ENCODE measurements at places on chromosomes 5 and 9. TPM values are rescaled to one million over a fixed set of nuclear protein-coding genes. Genes with fewer than 3 reads are reported as not detected.

DNA sequence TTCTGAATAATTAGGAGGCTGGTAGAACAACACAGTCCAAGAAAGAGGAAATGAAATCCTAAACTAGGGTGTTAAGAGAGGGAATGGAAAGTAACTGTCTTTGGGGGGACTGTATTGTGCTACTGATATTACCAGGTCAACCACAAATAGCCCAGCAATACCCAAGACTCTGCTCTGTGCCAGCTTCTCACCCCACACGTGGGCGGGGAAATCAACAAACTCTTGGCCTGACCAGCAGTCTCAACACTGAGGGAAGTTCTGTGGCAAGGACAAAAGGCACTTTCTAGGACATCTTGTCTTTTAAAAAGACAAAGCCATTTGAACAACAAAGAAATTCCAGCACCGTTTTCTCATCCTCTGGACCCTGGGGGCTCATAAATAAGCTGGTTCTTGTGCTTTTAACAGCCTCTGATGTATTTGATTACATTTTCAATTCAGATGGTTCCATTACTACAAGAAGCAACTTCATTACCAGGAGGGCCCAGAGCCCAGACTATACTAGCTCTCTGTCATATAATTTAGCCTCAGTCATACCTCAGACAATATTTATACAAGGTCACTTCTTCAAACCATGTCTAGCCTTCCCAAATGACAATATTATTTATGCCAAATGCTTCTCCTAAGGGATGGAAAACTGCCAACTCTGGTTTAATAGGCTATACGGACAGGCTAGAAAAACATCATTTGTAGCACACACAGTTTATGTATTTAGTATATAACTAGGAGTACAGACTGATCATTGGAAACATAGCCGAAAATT is 297.8 kb downstream of the CWC27 start:
- no peak for DNase-seq

GRCh38 chr5:126718236-126718868 is 58.6 kb upstream of the LMNB1 start:
- no peak for DNase-seq

- no peak for DNase-seq
Measured at GRCh38 chr5:2173151-2173834, 290.6 kb upstream of the IRX4 start.

- no peak for DNase-seq
Measured at GRCh38 chr9:86778761-86779160, 168.5 kb downstream of the GAS1 start.

DNA sequence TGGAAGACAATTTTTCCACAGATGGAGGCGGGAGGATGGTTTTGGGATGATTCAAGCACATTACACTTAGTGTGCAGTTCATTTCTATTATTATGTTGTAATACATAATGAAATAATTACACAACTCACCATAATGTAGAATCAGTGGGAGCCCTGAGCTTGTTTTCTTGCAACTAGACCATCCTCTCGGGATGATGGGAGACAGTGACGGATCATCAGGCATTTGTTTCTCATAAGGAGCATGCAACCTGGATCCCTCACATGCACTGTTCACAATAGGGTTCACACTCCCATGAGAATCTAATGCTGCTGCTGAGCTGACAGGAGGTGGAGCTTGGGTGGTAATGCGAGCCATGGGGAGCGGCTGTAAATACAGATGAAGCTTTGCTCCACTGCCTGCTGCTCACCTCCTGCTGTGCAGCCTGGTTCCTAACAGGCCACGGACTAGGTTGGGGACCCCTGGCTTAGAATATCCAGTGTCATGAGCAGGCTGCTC is 1.6 kb downstream of the STKLD1 start:
- DNase-seq, result no peak

- no peak for DNase-seq
Measured at GRCh38 chr5:116377276-116378006, 197.2 kb downstream of the SEMA6A start.

DNA sequence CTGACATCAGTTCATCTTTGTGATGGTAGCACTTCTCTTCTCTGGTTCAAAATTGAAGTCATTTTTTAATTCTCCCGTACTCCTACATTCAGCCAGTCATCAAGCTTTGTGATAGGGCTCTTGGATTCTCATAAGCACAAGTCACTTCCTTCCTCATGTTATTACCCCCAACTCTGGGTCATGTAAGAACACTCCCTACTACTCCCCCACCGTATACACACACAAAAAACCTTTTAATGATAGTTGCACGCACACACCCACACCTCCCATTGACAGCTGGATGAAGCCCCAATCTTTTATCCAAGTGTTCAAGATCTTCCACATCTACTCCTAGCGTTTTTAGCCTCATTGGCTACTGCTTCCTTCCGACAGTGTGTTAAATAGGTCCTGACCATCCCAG is 16.8 kb downstream of the KDM3B start:
- no peak for DNase-seq

RNF20 gene
- 23.1 TPM for total RNA-seq

- peak; percentile 7 for DNase-seq
Measured at GRCh38 chr5:144832416-144832815, 661.7 kb downstream of the KCTD16 start.

DNA sequence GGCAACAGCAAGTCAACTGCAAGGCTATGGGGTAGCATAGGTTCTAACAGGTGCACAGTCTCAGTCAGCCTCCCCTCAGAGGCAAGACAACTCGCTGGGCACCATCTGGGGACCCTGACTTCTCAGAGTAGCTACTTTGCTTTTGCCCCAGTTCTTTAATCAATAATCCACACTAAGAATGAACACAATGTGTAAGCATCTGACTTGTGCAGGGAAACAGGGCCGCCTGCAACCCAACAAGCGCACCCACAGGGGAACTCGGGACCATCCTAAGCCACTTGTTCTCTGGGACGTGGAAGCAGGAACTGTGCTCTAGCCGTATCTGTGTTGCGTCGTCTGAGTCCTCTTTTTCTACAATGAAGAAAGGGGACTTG is 1.9 kb downstream of the MOB3B start:
- no peak for DNase-seq

SAXO1 gene
- 1.9 TPM for total RNA-seq

- no peak for DNase-seq
Measured at GRCh38 chr9:133320421-133320881, 15.5 kb downstream of the SURF6 start.

SPINK7 gene
- not detected for total RNA-seq

DNA sequence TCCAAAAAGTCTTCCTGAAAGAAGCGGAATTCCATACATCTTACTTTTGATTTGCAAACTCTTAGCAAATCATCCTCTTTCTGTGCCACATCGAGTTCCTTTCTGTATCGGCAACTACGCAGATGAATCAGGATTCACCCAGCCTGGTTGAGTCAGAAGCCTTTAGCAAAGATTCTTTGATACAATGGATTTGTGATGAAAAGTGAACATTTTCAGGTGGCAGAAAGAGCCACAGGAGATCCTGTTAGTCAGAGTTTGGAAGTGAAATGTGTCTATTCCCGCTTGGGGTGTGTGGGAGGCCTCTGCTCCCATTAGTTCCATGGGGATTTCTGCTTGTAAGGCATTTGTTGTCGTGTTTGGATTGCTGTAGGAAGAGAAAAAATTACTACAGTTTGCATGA is 351.8 kb upstream of the WWC1 start:
- no peak for DNase-seq

- no peak for DNase-seq
Measured at GRCh38 chr5:143229896-143230675, 173.4 kb downstream of the NR3C1 start.

DNA sequence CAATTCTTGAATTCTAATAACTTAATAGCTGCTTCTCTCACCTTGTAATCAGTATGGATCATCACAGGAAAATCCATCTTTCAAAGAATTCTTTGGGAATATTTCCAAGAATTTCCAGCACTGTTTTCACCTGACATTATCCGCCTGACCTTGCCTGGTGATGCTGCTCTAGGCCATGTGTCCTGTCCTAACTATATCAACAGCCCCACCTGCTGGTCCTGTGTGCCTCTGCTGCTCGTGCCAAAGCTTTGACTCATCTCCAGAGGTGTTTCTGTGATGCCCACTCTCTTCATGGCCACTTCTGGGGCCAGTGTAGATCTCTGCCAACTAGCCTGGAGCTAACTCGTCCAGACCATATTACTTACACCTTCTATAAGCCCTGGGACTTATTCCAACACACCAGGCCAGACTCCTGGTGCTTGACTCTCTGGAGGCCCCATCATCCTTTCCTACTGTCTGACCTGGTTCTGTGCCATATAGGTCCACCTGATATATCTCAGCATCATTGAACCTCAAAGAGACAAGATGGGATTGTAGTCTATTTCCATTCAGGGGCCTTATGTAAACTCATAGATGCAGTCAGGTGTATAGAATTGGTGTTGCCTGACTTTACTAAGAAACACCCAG is 67.5 kb upstream of the CKMT2 start:
- DNase-seq, result peak; percentile 61

- peak; percentile 13 for DNase-seq
Measured at GRCh38 chr5:174383210-174384167, 338.0 kb downstream of the NSG2 start.

GRCh38 chr5:80172067-80172695 is 83.7 kb downstream of the SERINC5 start:
- DNase-seq, result no peak

DNA sequence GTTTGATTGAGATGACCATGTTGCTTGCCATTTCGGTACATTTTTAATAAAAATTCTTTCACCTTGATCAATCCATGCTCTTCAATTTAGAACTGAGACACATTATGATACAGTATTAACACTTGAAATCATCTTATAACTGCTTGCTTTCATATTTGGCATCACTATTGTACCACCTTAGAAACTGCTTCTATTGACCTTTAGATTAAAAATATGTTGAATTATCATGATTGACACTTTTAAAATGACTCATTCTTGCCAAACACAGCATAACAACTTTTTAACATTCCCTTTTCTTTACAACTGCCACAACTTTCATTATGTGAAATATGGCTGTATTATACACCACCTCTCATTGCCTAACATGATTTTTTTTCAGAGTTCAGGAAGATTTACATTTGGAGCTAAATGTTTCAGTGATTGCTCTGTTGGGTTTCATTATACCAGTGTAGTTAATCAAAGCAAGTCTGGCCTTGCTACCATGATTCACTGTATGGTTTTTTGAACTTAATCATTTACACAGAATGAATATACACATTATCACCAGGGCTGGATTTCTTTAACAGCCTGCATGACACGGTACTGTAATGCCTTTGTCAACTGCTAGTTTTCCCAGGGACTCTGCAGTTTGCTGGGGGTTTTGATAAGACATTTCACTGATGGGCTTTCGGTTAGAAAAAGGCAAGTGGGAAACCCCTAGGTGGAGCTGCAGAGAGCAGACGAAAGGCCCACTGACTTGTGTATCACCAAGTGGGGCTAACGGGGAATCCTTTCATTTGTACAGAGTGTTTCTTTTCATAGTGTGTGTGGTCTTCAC is 93.6 kb upstream of the TLE4 start:
- DNase-seq, result peak; percentile 45

CD14 gene
- 66.7 TPM for total RNA-seq

DNA sequence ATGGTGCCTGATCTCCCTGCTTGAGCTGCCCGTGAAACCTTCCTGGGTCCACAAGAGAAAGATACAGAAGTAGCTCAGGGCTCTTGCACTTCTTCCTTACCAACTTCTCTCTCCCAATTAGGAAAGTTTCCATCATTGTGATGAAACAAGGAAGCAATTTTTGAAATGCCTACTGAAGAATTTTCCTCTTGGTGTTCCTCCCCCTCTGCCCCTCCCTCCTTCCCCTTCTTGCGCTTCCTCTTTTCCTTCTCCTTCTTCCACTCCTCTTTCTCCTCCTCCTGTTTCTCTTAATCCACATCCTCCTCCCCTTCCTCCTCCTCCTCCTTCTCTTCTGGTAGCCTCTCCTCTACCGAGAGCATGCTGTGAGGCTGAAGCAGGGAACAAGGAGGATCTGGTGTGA is 36.3 kb upstream of the OTULINL start:
- DNase-seq, result peak; percentile 43

DNA sequence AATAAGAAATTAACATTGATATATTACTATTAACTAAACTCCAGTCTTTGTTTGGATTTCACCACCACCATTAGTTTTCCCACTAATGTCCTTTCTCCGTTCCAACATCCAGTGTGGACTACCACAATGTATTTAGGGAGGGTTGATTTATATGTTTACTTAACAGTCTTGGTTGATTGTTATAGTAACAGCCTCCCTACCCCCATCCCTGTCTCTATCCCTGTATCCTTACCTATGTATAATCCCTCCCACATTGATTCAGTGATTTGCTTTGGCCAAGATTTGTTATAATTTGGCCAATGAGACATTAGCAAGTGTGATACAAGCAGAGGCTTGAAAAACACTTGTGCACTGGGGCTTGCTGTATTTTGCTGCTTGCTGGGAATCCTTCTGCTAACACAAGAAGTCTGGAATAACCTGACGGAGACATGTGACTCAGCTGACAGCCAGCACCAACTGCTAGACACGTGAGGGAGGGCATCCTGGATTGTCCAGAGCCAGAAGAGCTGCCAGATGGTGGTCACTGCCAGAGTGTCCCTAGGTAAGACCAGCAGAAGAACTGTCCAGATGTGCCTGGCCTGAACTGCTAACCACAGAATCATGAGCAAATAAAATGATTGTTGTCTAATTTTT is 51.2 kb upstream of the TCF7 start:
- no peak for DNase-seq

GRCh38 chr5:124745928-124746915 is at the start of gene ZNF608:
Gene ZNF608, minus strand, starts transcription at chr5:124746639. Its CDS starts 1,650 bp downstream, at chr5:124744989.
- DNase-seq, result peak; percentile 85

NKD2 gene
- total RNA-seq, result 1.9 TPM

- DNase-seq, result no peak
Measured at GRCh38 chr5:179866241-179867078, 7.8 kb upstream of the MRNIP start.

DNA sequence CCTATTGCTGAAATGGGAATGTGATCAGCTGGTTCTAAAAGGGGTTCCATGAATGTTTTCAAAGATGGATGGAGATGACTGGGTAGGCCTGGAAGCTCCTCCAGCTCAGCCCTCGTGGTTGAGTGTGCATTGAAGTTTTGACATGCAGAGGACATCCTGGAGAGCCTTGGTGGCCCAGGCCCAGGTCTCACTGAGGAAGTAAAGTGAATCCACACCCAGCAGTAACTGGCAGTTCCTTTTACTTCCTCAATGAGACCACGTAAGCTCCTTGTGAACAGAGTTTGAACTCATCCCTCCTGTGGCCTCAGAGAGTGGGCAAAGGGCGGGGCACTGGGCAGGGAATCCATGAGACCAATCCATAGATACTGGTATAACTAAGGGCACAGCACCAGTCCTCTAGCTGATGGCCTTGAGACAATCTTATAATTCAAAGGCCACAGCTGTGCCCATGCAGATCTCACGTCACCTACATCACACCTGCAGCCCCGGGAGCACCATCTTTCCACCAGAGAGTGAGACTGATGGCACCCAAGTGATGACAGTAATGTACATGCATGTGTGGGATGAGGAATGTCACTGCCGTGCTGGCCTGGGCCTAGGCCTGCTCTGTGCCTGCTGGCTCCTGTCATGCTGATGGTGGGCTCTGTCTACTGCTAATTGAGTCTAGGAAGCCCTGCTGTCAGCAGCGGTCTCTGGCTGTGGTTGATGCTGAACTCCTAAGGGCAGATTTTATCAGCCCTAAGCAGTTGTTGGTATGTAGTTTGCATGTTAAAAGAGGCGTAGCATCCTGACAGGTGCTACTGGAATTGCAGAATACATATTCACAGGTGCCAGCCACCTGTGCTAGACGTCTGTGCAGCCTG is 257.8 kb downstream of the FSTL4 start:
- DNase-seq, result no peak

Data from umbilical cord (tissue), 2 donors.